Tibial nerve (tissue), 4 donors: ENCODE measurements at places on chromosomes 3 and 15. TPM values are rescaled to one million over a fixed set of nuclear protein-coding genes. Genes with fewer than 3 reads are reported as not detected.

The PEX5L gene
- total RNA-seq, result 36.5 TPM

The PLSCR5 gene
- total RNA-seq, result not detected

GRCh38 chr3:112875561-112875960 is 28.9 kb upstream of the CD200R1L start:
- no peak overlapping the region for H3K4me3 ChIP-seq
- no peak overlapping the region for H3K27ac ChIP-seq
- H3K36me3 ChIP-seq, result no peaks in the 10 kb centered on the region
- no peaks in the 10 kb centered on the region for H3K27me3 ChIP-seq

GRCh38 chr3:136787349-136787748 is 31.6 kb upstream of the SLC35G2 start:
- peaks cover 27% of the 10 kb centered on the region for H3K4me1 ChIP-seq
- H3K27me3 ChIP-seq, result no peaks in the 10 kb centered on the region
- H3K4me3 ChIP-seq, result peak overlapping the region; percentile 42
- peak overlapping the region; percentile 84 for H3K27ac ChIP-seq
- no peak for DNase-seq

DNA sequence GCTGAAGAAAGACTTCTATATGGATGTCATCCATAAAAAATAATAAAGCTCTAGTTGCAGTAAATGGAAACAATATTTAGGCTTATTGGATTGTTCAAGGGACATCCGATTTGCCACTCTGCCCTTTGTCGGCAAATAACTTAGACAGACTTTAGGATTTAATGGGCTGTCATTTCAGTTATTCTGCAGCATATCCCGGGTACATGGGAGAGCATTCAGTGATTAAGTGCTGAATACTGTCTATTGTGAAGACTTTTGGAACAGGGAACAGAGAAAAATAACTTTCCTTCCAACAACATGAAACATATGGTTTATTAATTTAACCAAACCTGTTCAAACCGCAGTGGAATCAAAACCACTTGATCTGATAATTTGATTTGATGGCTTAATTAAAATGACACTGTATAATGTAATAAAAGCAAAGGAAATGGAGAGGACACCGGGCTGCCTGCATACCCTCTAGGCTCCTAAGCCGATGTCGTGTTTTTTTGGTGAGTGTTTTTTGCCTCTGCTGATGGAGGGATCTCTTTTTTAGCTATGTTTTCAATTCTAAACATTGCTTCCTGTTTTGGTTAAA is 199.3 kb downstream of the FEZF2 start:
- H3K4me1 ChIP-seq, result no peaks in the 10 kb centered on the region
- H3K27ac ChIP-seq, result no peak overlapping the region
- H3K36me3 ChIP-seq, result no peaks in the 10 kb centered on the region
- DNase-seq, result no peak
- H3K4me3 ChIP-seq, result no peak overlapping the region

DNA sequence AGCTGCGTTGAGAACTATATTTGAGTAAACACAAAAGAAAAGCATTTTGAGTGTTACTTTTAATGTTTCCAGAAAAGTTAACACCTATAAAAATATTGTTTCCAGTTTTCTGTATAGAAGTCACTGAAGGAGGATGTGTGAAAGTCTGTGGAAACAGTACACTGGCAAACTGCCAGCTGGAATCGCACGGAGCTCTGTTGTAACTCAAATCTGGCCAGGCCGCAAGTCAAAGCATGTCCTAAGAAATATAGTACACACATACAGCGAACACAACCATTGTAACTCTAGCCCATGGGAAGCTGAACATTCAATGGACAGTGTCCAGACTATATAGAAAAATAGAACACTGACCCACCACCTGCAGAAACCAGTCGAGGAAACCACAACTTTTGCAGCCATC is 657.2 kb downstream of the FHIT start:
- no peak overlapping the region for H3K27ac ChIP-seq
- DNase-seq, result peak; percentile 85
- no peak overlapping the region for H3K4me3 ChIP-seq
- no peaks in the 10 kb centered on the region for H3K36me3 ChIP-seq

DNA sequence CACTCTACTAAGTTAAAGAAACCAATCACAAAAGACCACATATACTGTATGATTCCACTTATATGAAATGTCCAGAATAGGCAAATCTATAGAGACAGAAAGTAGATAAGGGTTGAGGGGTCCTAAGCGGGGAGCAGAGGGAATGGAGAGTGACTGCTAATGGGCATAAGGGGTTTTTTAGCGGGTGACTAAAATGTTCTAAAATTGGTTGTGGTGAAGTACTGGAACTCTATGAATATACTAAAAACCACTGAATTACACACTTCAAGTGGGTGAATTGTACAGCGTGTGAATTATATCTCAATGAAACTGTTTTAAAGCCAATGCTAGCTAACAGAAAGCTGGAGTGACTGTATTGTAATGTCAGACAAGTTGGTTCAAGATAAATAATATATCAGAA is 33.3 kb downstream of the KPNA1 start:
- no peak overlapping the region for H3K4me3 ChIP-seq
- H3K27me3 ChIP-seq, result no peaks in the 10 kb centered on the region
- no peak overlapping the region for H3K27ac ChIP-seq
- no peaks in the 10 kb centered on the region for H3K4me1 ChIP-seq

DNA sequence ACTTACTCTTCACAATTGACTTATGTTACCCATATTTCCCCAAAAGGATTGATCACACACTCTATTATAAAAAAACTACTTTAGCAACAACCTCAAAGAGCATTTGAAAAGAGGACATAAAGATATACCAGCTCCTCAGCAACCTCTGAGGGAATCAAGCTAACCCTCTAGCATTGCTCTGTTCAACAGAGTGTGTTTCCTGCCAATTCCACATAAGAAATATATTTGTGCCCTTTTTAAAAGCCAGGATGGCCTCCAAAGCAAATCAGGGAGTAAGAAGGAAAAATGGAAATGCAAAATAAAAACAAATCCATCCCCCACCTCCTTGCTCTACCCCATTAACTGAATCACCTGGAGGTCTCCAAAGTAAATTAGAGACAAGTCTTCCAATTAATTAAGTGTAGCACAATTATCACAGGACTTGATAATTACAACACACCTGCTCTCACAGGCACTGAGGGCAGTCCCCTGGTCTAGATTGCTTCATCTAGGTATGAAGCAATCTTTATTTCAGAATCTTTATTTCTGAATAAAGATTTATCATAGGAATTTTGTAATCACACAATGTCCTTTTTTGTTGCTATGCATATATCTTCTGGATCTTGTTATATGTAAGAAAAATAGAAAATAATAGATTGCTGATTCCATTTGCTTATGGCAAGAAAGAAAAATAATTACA is 34.8 kb downstream of the GPR176 start:
- H3K36me3 ChIP-seq, result no peaks in the 10 kb centered on the region
- no peak for DNase-seq
- no peak overlapping the region for H3K27ac ChIP-seq
- no peaks in the 10 kb centered on the region for H3K4me1 ChIP-seq
- no peak overlapping the region for H3K4me3 ChIP-seq

DNA sequence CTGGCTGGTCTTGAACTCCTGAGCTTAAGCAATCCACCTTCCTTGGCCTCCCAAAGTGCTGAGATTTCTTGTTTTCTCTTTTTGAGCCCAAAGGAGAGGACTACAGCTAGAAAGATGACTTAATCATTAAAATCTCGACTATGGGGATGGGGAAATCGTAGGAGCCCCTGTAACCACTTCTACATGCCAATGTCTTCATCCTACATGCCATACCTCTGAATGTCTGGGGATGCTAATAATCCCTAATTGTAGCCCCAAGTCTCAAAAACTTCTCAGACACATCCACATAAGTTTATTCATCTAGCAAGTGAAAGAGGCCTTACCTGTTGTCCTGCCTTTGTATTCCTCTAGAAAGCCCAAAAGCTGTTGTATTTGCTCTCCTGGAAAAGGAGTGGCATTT is 3.7 kb upstream of the RHOV start:
- no peaks in the 10 kb centered on the region for H3K36me3 ChIP-seq
- no peaks in the 10 kb centered on the region for H3K4me1 ChIP-seq
- H3K27ac ChIP-seq, result no peak overlapping the region
- no peak for DNase-seq
- H3K27me3 ChIP-seq, result peaks cover 14% of the 10 kb centered on the region
